ENCODE measurements at places on chromosomes 12 and 14.

DNA sequence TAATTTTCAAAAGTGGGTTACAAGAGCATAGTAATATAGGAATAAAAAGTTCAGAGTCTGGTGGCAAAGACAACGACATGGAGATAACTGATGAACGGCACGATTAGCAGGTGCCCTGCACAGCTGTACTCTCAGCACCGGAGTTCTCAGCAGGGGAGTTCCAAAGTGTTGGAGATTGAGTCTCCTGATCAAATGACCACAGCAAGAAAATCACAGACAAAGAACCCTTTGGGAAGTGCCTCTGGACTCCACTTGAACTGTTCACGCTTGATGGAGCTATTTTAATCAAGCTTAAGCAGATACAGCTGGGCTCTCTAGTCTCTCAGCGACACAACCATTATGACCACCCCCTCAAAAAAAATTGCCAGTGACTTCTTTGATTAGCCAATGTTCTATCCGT is 153.1 kb downstream of the ALG10B start:
- no peak for DNase-seq

DNA sequence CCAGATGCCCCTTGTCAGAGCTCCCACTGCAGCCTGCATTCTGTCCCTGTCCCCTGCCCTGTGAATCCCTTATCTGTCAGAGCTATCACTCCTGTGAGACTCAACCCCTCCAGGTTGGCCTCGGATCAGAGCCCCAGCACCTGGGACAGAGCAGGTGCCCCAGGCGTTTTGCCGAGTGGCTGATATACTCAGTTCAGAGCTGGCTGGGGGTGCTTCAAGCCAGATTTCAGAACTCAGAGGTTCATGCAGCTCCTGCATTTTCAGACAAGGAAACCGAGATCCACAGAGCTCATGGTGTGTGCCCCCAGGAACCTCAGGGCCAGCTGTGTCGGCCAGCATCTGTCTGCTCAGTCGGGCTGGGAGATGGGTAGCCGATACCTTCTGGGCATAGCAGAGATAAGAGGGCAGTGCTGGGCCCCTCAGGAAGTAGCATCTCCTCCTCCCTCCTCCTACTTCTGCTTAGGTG is 228.0 kb upstream of the RTL1 start:
- DNase-seq, result no peak

DNA sequence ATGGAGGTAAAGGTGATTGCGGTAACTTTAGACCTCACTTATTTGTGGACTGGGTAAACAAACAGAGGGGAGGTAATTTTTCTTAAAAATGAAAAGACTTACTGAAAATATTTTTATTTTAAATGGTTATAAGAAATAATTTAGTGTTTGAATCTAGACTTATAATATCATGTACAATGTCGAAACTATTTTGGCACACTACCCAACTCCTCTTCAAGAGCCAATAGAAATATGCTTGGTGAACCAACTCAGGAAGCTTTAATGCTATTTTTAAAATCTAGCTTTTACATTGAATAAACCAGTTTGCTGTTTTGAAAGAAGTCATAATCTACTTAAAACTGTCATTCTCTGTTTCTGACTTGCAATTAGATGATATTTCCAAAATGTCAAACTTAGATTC is 175.8 kb upstream of the NPAS3 start:
- no peak for DNase-seq

DNA sequence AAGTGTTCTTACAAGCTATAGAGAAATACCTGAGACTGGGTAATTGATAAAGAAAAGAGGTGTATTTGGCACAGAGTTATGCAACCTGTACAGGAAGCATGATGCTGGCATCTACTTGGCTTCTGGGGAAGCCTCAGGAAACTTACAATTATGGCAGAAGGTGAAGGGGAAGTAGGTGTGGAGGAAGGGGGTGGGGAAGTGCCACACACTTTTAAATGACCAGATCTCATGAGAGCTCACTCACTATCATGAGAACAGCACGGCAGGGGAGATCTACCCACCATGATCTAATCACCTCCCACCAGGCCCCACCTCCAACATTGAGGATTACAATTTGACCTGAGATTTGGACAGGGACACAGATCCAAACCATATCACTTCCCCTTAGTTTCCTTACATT is 32.8 kb downstream of the TSHR start:
- DNase-seq, result no peak

DNA sequence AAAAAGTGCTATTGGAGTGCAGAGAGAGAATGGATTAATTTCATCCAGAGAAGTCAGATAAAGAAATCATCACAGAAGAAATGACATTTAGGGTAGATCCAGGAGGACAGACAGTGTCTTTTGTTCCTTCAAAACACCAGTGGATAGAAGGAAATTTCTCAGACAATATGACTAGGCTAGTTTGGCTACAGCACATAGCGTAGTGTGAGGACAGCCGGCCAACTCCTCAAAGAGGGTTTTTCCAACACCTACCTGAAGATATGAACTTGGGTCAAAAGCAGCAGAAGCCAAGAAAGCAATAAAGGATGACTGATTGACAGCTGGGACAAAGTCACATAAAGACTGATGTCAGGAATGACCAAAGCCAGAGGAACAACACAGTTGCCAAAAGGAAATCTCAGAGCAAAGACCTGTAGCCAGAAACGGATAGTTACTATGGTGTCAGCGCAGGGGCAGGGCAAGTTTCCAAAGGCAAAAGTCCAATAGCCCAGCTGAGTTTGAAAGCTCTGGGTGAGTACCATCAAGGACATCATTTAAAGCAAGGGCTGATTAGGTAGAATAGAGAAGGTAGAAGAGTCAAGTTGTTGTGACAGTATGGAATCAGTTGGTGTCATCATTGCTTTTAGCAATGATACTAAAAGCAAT is 58.7 kb upstream of the PDE3A start:
- DNase-seq, result no peak

DNA sequence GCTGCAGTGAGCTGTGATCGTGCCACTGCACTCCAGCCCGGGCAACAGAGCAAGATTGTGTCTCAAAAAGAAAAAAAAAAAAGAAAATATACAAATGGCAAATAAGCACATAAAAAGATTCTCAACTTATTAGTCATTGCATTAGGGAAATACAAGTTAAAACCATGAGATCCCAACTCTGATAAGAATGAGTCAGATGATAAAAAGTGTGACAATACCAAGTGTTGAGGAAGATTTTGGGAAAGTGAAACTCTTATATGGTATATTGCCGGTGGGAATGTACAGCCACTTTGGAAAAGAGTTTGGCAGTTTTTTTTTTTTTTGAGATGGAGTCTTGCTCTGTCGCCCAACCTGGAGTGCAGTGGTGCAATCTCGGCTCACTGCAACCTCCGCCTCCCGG is 7.6 kb upstream of the PRPF40B start:
- no peak for DNase-seq

DNA sequence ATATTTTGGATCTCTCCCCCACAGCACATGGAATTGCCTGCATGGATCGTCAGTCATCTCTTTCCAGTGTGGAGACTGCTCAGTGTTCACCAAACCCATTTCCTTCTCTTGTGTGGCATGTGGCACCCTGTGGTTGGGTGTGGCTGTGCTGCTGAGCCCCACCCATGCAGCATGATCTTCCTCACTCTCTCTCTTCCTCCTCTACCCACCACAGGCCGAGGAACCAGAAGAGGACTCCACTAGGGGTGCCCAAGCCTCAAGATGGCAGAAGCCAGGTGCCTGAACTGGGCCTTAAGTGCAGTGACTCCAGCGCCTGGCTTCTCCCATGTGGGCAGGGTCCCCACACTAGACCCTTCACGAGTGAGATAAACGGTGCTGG is 66.8 kb upstream of the GPR68 start:
- no peak for DNase-seq

GRCh38 chr14:55425091-55425490 is 13.5 kb upstream of the ATG14 start:
- no peak for DNase-seq

- no peak for DNase-seq
Measured at GRCh38 chr14:91008759-91009409, 51.6 kb downstream of the RPS6KA5 start.

DNA sequence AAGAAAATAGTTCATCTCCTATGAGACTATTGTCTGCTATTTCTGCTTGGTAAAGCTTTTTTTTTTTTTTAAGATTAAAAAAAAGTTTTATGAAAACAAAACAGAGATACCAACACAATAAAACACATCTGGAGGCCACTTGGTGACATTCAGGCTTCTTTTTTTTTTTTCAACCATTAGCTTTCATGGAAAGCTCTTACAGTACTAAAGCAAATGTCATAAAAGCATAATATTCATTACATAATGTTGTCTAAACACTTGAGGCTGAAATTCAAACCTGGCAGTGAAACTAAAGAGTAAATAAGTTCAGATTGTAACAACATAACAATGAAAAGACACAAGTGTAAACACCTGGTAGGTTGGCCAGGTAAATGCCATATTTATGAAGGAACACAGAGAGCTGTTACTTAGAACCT is 14.7 kb downstream of the PRICKLE1 start:
- DNase-seq, result no peak

DNA sequence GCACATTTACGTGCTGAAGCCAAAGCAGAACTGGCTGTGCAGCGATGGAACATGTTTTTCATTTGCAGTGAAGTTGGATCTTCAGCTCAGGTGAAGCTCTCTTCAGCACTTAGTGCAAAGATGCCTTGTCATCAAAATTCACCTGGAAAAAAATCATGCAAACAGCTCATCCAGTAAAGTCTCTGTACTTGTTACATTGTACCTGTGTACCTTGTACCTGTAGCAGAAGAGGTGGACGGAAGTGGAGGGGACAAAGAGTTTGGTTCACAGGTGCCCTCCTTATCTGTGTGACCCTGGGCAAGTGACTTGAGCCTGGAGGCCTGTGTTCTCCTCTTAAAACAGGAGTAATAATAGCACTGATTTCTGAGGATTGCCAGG is 54.0 kb downstream of the ADGRD1 start:
- DNase-seq, result no peak

GRCh38 chr12:26283046-26283445 is 87.7 kb downstream of the SSPN start:
- DNase-seq, result no peak

DNA sequence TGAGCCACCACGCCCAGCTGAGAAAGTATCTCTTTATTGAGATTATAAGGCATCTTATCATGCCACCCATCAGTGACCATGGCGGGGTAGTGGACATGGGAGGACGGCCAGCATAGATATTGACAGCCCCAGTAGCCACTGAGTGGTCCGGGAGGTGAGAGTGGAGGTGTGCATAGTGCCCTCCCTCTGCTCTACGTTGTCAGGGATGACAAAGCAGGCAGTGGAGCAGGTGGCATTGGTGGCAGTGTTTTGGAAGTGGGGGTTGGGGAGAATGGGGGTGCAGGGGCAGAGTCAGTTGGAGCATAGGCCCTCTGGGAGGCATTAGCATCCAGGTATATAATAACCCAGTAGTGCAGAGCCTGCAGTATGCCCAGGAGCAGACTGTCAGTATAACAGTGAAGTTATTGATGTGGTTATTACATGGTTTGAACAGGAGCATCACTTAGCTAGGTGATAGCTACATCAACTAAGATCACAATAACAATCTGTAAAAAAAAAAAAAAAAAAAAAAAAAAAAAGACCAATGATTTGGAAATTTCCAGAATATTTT is 41.1 kb downstream of the GNG2 start:
- DNase-seq, result no peak

GRCh38 chr12:69469854-69470188 is 367 bp upstream of the FRS2 start:
- no peak for DNase-seq

GRCh38 chr12:110699591-110700445 is 10.9 kb upstream of the HVCN1 start:
- peak; percentile 16 for DNase-seq

DNA sequence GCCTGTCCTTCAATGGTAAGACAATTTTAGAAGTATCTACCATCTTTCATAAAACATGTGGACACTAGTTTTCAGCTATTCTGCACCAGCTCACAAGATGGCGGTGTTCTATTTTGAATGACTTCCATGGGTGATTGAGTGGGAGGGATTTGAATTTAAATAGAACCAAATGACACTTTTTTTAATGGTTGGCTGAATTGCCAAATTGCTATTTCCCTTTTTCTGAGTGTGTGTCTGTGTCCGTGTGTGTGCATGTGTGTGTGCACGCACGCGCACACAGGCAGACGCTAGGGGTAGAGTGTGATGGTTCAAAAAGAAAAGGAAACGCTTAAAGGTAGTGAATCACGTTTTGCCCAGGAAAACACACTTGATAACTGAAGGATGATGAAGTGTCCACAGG is 362.6 kb downstream of the DAD1 start:
- peak; percentile 20 for DNase-seq

GRCh38 chr12:40942326-40942725 is 245.8 kb upstream of the PDZRN4 start:
- DNase-seq, result peak; percentile 11

GRCh38 chr12:56479625-56480024 is 8.3 kb downstream of the GLS2 start:
- DNase-seq, result no peak

DNA sequence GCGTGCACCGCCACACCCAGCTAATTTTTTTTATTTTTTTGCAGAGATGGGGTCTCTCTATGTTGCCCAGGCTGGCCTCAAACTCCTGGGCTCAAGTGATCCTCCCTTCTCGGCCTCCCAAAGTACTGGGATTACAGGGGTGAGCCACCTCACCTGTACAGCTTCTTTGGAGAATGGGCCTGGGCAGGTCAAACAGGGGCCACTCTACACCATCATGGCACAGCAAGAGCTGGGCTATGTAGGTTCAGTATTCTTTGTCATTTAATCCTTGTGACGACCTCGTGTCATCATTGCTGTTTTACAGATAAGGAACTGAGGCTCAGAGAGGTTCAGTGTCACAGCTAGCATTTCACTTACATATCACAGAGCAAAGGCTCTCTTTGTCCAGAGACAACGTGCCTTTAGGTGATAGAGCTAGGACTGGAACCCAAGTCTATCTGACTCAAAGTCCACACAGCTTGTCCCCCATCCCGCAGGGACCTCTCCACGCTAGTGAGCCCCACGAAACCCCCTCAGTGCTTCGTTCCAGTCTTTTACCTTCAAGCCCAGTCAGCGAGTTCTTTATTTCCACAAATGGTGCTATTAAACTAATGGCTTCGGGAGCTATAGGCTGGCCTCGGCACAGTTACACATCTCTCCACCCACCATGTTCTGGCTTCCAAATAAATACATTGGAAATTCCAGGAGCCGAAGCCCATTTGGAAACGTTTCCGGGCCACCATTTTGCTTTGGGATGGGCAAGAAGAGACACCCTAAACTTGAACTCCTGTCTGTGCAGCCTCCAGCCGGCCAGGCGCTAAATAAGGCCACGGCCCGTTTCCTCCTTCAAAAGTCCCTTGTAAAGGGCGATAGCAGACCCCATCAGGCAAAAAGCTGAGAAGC is 660 bp upstream of the MAP1LC3B2 start:
- no peak for DNase-seq

- peak; percentile 70 for DNase-seq
Measured at GRCh38 chr12:105109465-105110212, 2.1 kb downstream of the WASHC4 start.

DNA sequence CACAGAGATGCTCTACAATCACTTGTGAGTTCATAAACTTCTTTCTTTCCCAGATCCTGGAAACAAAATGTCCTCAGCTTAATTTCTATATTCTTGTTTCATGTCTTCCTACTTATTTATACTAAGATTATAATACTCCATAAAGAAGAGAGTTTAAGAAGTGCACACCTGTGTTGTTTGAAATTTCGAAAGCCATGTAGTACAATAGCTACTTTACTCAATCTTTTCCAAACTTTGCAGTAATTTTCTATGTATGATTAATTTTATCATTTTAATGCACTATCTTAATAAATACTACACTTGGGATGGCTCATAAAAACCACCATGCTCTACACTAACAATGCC is 300 bp upstream of the TTC5 start:
- no peak for DNase-seq

Data from ACHN (cell line).